ENCODE measurements at places on chromosomes 12 and 14.

DNA sequence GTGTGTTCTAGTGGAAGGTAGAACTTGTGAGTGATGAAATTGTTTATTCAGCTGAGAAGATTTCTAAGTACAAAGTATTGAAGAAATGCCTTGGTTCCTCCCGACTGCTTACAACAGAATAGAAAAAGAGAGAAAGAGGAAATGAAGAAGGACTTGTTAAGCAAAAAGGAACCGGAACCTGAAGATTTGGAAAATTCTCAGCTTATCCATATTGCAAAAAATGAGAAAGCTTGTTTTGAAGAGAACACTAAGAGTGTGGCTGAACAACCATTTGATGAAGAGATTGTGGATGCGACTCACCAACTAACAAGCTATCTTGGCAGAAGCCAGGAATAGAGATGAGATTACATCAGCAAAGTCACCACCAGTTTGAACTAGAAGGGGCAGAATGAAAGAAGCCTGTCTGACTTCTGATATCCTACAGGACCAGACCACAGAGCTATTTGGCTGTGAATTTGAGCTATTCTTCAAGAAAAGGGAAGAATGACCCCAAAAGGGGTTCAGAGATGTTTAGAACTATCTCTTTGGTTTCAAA, 15.1 kb downstream of the NDUFA9 start:
- DNase-seq = no peak

- no peak for DNase-seq
Observed at GRCh38 chr14:75196468-75196867, 20.1 kb upstream of the TMED10 start.

DNA sequence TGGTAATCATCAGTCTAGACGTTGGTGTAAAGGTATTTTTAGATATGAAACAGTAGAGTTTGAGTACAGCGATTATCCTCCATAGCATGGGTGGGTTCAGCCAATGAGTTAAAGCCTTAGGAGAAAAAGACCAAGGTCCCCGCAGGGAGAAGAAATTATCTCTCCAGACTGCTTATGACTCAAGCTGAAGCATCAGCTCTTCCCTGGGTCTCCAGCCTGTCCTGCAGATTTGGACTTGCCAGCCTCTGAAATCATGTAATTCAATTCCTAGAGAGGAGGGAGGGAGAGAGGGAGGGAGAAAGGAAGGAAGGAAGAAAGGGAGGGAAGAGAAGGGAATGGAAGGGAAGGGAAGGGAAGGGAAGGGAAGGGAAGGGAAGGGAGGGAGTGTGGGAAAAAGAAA, 12.0 kb upstream of the DTX1 start:
- DNase-seq = no peak

DNA sequence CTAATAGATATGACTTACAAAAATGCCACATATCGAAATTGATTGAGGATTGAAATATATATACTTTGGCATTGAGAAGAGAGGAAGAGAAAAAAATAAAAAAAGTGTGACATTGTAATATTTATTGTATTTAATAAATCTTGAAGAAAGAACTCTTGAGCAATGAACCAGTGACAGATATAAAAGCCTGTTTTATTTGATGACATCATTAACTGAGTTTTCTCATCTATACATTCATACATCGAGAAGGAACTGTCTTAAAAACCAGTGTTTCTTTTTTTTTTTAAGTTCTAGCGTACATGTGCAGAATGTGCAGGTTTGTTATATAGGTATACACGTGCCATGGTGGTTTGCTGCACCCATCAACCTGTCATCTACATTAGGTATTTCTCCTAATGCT, 368.2 kb downstream of the SNAPC1 start:
- DNase-seq = no peak

DNA sequence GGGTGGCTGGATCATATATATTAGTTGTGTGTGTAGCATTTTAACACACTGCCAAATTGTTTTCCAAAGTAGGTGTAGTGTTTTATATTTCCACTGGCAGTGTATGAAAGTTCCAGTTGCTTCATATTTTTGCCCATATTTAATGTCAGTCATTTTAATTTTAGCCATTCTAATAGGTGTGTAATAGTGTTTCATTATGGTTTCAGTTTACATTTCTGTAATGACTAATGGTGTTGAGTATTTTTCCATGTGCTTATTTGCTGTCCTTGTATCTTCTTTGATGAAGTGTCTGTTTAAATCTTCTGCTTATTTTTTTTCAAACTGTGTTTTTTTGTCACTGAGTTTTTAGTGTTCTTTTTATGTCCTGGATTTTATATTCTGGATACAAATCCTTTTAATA, 8.7 kb downstream of the TBC1D15 start:
- no peak for DNase-seq

DNA sequence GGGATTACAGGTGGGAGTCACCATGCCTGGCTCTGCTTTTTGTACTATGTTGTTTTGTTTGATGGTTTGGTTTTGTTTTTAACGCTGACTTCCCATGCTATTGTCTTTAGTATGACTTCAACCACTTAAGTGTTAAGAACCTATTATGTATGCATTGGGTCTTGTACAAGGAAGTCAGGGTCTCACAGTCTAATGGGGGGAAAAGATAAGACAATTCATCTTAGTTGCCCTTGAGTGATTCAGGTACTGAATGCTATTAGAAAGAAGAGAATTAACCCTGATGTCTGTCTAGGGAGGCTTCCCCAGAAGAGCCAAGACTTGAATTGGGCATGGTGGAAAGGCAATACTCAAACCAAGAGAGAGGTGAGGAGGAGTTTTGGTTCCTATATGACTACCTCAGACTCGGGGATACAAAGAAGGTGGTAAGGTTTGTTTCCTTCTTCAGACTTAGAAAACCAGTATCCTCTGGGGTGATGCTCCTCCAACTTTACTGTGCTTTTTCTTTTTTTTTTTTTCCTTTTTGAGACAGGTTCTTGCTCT, 64.6 kb downstream of the SUSD6 start:
- DNase-seq = no peak

- DNase-seq = peak; percentile 87
Observed at GRCh38 chr14:33938131-33938949, 12.5 kb downstream of the EGLN3 start.

- no peak for DNase-seq
Observed at GRCh38 chr14:52792097-52792415, 649 bp upstream of the GNPNAT1 start.

- no peak for DNase-seq
Observed at GRCh38 chr12:106897981-106898901, 57.5 kb upstream of the TMEM263 start.

All from hematopoietic multipotent progenitor cell treated with erythropoietin and hydrocortisone succinate and interleukin-3 and kit ligand, for 17 days (in vitro differentiated cells).